ENCODE measurements at places on chromosomes 6 and 20.
A peak's percentile ranks its signal among the peaks of the same experiment; 100 is the strongest.

GRCh38 chr6:18260448-18261106 is 3.8 kb downstream of the DEK start:
- DNase-seq: no peak

- no peak for DNase-seq
Measured at GRCh38 chr6:167583412-167583811, 243.3 kb upstream of the AFDN start.

- no peak for DNase-seq
Measured at GRCh38 chr6:11853678-11854407, 75.2 kb upstream of the ADTRP start.

GRCh38 chr6:13494137-13494536 is 6.7 kb upstream of the GFOD1 start:
- DNase-seq: no peak

- DNase-seq: no peak
Measured at GRCh38 chr20:2088891-2089290, 12.7 kb upstream of the STK35 start.

GRCh38 chr6:134453792-134454510 is 136.0 kb upstream of the SGK1 start:
- DNase-seq: no peak

DNA sequence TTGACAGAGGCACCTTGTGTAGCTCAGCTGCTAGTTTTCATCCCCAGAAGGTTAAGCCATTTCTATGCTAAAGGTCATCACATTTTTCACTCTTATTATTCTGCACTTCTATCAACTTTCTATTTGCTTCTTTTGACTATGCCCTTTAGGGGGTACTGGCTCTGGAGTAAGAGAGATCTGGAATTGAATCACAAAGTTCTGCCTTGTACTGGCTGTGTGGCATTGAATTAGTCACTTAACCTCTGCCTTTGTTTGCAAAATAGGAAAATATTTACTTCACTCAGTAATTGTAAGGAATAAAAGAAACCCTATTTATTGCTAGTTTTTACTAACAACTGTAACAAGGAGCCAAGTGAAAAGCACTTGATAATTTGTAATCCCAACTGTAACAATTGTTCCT is 56.8 kb upstream of the MTRF1L start:
- DNase-seq: no peak

GRCh38 chr6:159086033-159086618 is 41.3 kb upstream of the TAGAP start:
- no peak for DNase-seq

DNA sequence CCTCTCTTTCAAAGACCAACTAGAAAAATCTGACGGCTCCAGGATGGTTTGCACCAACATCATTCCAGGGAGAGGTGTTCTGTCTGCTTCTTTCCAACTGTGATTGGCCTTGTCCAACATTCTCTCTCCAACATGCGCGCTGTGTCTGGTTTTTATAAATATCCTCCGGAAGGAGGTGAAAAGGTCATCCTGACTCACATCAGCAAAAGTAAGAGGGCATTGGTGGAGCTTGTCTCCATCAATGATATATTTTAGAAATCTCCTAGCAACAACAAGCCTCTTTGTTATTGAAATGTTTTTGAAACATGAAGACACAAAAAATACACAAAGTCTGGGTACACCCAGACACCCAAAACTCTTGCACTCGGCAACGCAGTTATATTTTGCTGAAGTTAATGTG is 475.3 kb upstream of the JARID2 start:
- DNase-seq: no peak

GRCh38 chr6:17220040-17220910 is 60.9 kb upstream of the RBM24 start:
- DNase-seq: no peak

GRCh38 chr6:167787896-167788562 is 38.7 kb upstream of the AFDN start:
- no peak for DNase-seq

- peak; percentile 25 for DNase-seq
Measured at GRCh38 chr6:97705568-97705967, 422.6 kb upstream of the MMS22L start.

GRCh38 chr20:845941-846893 is 12.7 kb downstream of the FAM110A start:
- no peak for DNase-seq

- no peak for DNase-seq
Measured at GRCh38 chr20:19025430-19026120, 186.9 kb upstream of the SLC24A3 start.

DNA sequence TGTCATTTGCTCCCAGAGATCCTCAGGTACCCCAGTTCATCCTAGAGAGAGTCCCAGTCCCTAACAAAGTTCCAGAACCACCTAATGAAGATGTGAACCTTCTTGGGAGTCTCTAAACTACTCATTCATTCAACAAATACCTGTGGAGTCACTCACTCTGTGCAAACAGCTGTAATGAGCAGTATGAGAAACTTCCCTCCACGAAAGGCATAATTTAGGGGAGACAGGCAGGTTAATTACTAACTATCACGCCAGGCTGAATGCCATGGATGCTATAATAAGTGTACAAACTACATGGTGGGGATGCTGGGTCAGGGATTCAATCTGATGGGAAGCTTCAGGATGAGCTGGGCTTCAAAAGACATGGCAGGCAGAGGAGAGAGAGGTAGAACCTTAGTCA is 70.1 kb upstream of the AFDN start:
- DNase-seq: no peak

DNA sequence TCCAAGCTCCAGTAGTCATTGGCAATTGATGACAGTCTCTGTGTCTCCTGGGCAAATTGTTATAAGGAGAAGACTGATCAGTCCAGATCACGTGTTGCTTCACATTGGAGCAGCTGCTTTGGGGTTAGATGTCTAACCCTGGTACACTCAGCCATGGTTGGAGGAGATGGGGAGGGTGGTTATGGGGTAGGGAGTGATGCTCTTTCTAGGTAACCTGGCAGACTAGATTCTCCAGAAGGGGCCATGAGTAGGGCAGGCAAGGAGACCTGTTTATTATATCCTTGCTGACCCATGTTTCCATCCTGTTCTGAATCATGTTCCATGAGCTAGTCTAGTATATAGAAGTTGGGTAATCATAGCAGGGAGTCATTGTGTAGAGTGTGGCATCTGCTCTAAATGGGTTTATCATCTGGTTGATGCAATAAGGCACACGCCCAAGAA is 50.8 kb upstream of the BACH2 start:
- DNase-seq: no peak

DNA sequence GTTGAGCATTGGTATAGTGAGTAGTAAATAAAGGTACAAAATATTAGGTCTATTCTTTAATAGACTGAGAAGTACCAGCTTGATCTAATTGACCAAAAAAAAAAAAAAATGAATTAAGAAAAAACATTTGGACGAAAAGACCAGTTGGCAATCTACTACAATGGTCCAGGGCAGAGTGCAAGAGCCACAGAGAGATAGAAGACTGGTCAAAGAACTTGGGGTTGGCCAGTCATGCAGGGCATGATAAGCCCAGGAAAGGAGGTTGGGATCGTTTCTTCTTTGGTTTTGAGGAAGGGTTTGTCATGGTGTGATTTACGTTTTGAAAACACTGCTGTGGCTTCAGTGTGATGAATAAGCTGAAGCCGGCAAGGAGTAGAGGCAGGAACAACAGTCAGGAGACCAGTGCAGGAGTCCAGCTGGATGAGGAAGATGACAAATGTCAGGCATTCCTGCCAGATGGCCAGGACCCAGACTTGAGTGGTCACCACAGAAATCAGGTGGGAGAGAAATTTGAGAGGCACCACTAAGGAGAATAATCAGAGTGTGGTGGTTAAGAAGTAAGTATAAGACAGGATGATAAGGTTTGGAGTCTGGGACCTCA is 14.0 kb downstream of the SMLR1 start:
- no peak for DNase-seq

DNA sequence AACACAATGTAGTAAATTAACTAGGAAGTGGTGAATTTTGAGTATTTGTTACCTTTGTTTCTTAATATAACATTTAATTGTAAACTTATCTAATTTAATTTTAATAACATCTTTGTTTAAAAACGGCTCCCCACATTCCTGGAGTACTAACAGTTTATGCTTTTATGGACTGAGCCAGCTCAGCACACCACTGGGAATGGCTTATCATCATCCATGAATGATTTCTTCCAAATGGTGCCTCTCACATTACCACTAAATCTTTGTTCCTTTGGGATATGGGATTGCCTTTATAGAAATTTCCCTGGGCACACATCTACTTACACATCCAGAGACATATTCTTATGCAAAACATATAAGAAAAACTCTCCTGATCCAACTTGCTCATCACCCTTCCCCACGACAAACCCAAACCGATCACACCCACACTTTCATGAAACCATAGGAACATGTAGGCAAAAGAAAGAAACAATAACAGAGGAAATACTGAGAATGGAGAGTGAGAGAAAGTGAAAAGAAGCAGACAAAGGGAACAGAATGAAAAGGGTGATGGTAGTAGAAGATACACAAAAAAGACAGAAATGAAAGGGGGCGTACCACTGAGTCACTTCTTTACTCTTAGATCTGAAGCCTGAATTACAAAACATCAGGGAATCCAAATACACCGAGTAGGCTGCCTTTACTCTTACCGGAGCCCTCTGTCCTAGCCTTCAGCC is 58.5 kb upstream of the KCNK16 start:
- DNase-seq: no peak

DNA sequence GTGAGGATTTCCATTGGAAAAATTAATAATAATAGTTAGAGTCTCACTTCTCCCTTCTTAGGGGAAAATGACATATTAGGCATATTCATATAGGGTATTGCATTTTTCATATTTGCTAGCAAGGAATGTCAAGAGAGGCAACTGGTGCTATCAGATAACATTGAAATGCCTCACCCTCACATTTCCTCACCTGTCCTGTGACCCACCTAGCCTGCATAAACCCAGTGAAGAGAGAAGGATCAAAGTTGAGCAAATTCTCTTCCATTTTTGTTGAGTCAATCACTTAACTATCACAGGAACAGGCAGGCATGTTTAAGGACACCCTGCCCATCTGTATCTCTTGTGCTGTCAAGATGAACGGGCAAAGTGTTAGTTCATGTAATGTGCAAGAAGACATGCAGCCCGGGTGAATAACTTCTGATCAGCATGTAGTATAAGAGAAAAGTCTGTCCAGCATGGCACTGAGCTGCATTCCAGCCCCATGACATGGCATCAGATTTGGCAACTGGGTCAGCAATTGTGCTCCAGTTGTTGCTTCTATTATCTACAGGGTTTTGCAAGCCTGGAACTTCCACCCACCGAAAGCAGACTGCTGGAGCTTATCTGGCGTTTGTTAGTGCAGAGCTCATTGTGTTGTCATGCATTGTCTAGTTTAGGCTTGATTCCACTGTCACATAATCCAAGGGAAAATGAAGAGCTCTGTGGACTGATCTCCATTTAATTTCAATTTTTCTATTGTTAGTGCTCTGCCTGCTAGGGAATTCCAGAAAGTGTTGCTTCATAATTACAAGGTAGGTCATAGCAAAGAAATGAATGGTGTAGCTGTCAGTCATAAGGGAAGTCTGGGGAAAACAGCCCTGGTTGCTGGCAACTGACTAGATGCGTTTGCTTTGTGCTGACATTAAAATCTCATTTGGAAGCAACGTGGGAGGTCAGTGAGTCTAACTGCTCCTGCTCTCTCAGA is 138.4 kb upstream of the TNFAIP3 start:
- DNase-seq: no peak

- no peak for DNase-seq
Measured at GRCh38 chr20:1898482-1899240, 3.5 kb downstream of the SIRPA start.

- peak; percentile 66 for DNase-seq
Measured at GRCh38 chr6:26286168-26286877, 78.7 kb upstream of the BTN3A2 start.

DNA sequence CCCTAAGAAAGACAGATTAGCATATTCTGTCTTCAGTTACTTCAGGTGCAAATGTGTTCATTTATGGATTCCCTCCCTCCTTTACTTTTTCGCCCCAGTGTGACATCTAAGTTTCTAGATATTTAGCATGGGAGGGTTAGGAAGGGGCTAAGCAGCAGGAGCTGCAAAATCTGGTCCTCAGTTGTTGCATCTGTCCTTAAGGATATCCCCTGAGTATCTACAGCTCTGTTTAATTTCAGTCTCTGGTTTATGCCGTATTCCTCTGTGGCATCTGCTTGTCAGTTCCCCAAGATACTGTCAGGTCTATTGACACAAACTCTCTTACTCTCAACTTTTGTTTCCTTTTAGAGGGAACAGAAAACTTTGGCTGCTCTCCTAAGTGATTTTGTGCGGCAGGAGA is 754.6 kb upstream of the MAP3K7 start:
- no peak for DNase-seq

DNA sequence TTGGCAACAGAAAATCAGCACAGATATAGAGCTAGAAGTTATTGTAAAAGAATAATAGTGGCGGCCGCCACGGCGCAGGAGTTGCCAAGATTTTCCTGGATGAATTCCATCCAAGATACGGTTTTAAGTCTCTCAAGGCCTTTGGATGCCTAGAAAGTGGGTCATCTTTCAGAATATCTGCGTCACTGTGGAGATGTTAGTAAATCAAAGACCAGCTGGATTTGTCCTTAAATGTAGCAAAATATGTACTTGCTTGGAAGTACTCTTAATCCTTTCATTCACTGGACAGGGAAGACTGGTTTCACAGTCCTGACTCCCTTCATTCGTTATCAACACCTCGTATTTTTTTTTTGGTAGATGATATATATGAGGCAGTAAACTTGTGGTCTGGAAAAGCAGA is 83.0 kb downstream of the SLC22A3 start:
- no peak for DNase-seq

DNA sequence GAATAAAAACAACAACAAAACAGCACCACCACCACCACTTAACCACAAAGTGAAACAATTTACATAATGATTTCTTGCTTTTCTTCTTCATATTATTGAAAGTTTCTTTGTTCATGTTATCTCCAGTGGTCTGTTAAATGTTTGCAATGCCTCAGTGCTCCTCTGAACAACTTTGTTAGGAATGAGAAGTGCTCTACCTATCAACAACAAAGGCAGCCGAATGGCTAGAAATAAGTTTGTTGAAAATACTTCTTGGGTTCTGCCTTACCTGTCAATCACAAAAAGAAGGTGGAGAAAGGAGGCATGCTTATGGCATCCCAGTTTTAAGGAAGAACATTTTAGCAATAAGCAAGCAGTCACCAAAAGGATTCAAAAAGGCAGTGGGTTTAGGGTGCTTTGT is 490.2 kb downstream of the PRKN start:
- DNase-seq: no peak

GRCh38 chr6:72953971-72954381 is 271.3 kb downstream of the KHDC1L start:
- no peak for DNase-seq

Measured in NCI-H1105 treated with DMSO at 0.1 percent for 48 hours (cell line).